Fibroblast of the conjunctiva (primary cell): ENCODE measurements at places on chromosomes 2 and 18.

DNA sequence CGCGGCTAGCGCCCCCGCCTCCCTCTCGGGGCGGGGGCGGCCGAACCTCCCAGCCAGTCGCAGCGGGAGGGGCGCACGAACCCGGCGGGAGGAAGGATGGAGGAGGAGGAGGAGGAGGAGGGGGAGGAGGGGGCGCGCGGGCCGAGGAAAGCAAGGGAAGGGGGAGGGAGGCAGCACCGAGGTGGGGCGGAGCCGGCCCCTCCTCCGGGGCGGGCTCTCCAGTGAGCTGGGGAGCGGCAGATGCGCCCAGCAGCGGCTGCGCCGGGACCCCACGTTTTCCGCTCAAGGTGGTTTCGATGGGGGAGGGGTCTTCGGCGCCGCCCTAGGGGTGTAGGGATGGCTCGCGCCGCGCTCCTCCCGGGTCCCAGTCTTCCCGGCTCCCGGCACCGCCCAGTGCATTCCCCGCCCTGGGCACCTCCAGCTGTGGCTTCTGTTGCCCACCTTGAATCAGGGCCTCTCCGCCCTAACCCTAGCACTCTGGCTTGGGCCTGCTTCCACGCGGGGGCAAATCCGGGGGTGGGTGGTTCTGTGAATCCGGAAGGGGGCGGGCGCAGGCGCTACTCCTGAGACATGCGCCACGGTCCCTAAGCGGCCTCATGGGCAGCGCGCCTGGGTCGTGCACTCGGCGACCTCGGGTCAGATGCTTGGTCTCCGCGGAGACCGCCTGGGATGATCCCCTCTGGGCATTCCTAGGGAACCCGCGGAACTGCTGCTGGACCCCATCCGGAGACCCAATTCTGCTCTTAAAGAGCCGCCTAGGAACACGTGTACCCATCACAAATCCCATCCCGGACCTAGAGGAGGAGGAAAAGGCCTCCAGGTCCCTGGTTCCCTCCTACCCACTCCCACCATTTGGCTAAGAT is at the start of gene FBXO41:
FBXO41 (minus strand) TSS at position 183 of the 863 bp plus-strand sequence. CDS start 14,848 bp downstream, outside the sequence.
- no peak for DNase-seq

DNA sequence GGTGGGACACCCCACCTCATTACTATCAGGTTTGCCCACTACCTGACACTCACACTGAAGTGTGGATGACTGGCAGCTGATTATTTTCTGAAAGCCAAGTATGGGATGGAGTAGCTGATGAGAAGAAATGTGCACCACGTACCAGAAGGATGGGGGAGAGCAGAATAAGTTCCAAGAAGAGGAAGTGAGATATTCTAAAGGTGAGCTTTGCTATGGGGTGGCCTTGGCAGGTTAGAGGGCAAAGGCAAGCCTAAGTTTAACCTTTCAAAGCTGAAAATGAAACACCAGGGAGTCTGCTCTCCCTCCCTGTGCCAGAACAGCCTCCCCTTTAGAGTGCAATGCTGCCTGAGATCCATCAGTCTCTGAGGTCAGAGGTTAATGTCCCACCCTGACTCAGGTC is 196.1 kb upstream of the OSR1 start:
- no peak for DNase-seq

- no peak for DNase-seq
These were observed 2.7 kb upstream of the PPP4R1 start for GRCh38 chr18:9617006-9617542.

DNA sequence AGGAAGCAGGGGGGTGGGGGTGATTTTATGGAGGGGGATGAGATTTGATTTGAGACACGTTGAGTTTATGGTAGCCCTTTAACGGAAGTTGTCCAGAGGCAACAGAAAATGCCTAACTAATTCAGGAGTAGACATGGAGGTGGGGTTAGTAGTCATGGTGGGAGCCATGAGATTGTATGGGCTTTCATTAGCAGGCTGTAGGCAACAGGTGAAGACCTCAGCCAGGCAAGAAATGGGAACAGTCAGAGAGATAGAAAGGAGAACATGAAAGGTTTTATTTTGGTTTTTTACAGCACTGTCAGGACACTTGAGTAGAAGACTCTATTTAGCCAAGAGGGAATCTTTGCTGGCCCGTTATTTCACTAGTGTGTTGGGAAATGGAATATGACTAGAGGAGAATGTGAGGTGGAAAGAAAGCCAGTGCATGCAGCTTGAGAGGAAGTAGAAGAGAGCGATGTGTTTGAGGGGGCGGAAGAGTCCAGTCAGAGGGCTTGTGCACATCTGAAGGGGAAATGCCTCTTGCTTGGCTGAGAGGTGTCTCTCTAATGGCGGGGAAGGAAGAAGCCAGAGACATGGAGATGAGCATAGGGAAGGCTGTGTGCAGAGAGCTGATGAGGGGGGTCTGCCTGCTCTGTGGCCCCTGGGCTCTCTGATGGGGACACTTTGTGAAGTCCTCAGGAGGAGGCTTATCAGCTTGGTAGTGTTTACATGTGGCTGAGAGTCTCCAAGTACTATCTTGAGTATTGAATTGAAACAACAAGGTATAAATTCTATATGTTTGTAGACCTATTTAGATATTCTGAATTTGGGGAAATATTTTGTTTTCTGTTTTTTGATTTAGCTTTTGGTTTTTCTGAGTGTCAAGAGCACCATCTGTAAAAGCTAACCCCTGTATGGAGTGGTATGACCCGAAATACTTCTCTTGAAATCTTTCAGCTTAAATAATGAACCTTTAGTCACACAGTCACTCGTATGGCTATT is 66.9 kb upstream of the ITM2C start:
- no peak for DNase-seq

DNA sequence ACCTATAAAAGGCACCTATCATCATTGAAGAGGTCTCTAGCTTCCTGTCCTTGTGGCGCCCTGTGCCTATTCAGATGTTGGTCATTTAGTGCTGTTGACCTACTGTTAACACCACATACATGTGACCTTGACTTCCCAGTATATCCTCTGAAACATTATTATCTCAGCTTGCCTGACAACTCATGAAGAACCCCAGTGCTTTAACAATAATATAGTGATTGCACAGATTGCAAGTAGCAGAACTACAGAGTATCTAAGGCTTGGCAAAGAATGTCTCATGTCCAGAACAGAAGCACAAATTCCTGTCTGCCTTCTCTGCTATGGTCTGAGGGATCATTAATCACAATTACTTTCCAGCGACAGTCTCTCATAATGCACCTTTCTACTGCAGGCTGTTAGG is 165.3 kb downstream of the LCLAT1 start:
- DNase-seq, result no peak

DNA sequence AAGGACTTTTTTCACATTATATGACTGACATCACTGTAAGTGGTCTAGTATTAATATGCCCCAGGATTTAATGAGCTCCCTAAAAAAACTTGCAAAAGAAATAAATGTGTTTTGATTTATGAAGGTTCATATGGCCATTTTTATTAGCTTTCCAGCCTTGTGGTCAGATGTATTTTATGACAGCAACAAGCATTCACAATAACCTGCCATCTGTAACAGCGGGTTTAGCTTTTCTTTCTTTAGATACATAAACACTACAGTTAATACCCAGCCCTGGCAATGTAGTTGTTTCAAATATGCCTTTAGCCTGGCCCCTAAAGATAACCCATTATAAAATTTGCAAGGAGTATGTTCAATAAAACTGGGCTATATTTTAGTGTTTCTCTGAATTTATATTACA is 1063.8 kb downstream of the SOCS6 start:
- no peak for DNase-seq

DNA sequence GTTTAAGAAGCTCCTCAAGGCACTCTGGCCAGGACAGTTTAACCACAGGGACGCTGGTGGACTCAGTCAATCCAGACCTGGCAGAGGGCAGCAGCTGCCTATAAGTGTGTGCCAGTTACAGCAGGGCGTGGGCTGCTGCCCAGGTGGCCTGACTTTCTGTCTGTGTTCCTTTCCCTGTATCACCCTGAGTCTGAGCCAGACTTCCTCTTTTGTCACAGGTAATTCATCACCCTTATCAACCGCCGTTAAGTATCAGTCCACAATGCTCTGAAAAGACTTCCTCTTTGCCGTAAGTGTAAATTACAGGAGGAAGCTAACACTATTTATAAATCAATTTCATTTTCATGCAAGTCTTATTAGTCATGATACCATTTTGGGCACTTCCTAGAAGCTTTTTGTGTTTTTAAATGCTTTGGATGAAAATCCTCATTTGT is 7.0 kb downstream of the LPIN1 start:
- DNase-seq, result no peak

GRCh38 chr2:168539945-168540344 is 83.9 kb downstream of the CERS6 start:
- no peak for DNase-seq

DNA sequence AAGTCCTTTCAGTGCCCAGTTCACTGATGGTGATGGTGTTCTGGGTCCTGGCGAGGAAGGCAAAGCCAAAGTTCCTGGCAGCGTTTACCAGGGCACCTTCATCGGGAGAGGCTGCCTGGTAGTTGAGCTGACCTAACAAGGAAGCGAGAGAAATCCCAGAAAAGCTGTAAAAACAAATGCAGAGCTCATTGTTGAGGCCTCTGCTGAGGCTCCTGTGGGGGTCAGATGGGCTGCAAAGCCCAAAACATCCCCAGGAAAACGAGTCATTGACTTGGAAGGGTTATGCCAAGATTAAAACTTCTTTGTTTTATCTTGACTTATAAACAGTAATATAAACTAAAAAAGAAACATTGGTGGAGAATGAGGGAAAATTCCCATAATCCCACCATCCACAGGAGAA is 53.3 kb upstream of the NARS1 start:
- DNase-seq, result no peak

- DNase-seq, result no peak
These were observed 162.6 kb downstream of the SS18 start for GRCh38 chr18:25927830-25928229.

DNA sequence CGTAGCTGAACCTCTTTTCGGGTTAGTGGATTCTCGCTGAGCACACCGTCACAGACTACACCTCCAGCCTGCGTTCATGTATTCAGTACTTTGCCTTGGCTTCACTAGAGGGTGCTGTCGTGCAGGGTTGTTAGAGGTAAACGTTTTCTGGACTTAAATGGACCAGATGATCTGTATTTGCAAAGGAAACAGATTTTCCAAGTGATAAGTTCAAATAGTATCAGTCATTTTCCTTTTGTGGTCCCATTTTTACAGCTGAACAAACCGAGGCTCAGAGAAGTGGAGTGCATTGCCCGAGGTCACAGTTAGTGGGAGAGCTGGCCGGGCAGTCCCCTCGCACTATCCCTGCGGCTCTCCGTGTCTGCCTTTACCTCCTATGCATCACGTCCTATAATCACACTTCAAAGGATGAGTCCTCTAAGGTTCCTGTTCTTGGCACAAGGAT is 125.9 kb downstream of the MAP4K4 start:
- peak; percentile 61 for DNase-seq

DNA sequence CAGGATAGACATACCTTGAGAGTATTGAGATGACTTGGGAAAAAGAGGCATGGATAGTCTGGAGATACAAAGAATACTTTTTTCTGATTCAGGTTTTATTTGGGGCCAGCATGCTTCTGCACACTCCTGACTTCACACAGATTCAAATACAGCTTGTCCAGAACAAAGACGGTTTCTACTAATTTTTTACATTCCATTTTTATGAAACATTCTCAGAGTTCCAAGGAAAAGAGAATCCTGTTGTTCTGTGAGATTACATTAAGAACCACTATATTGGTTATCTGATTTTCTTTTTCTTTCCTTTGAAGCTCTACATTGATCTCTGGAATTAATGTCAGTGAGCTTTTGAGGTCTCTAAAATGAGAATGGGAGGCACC is 41.0 kb downstream of the PTPRM start:
- no peak for DNase-seq

GRCh38 chr2:143015656-143016055 is 113.6 kb upstream of the ARHGAP15 start:
- no peak for DNase-seq

DNA sequence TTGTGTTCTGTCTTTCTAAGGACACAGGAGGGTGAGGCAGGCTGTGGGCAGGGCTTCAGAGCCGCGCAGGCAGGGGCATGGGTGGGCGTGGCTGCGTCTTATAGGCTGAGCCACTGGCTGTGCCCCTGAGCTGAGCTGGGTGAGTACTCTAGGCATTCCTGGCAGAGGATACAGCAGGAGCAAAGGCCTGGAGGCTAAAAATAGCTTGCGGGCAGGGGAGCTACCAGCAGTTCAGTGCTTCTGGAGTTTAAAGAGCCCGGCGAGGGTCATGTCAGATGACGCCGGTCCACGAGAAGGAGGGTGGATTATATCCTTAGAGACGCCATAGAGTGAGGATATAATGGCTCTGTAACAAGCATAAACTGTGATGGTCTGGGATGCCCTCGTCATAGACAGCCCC is 31.5 kb upstream of the PDIA6 start:
- peak; percentile 27 for DNase-seq

DNA sequence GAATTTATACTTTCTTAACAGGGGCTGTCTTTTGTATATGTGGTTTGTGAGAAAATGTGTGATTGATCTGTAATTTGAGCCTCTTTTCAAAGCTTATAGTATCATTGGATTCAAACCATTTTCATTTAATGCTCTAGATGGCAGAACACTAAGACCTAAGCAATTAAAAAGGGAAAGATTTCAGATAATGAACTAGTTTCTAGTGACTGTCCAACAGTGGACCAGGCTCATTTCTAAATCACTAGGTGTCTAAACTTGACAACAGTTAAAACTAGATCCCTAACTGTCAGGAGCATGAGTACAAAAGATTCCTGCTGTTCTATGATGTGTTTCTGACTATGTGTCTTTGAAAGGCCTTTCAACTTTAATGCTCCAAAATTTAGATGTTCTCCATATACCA is 54.6 kb downstream of the ANKRD44 start:
- no peak for DNase-seq

DNA sequence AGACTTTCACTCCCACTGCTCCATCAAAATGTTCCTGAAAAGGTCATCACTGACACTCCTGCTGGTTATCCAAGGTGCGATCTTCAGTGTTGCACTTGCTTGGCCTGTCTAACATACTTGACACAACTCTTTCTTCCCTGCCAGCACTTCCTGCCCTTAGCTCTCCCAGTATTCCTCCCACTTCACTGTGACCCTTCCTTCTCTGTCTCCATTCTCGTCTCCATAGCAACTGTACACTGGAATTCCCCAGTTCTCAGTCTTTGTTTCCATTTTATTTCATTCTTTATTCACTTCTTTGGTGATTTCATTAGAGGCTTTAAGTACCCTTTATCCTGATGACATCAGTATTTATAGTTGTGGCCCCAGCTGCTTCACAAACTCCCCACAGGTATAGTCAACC is 333.0 kb downstream of the IRS1 start:
- DNase-seq, result no peak

DNA sequence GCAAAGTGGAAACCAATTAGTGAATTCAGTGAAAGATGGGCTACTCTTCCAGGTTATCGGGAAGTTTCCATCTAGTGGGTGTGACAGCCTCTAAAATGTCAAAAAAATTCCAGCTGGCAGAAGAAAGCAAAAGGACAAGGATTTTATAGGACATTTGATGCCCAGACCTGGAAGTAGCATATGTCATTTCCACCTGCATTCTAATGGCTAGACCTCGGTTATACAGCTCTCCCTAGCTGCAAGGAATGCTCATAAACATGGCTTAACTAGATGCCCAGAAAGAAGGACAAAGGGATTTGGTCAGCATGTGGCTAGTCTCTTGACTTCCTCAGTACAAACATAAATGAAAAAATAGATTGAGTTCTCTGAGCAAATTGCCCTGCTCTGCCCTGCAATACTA is 215.4 kb downstream of the NYAP2 start:
- no peak for DNase-seq
